ENCODE measurements at places on chromosomes 3 and 15. TPM values are rescaled to one million over a fixed set of nuclear protein-coding genes. Genes with fewer than 3 reads are reported as not detected.

The TGM5 gene
- not detected for total RNA-seq

The WDR49 gene
- 0.65 TPM for total RNA-seq

The SMAD6 gene
- 3.9 TPM for total RNA-seq

The PPARG gene
- 101 TPM for total RNA-seq

The SACM1L gene
- 22.5 TPM for total RNA-seq

The BCL2A1 gene
- not detected for total RNA-seq

The RGMA gene
- total RNA-seq: not detected

The BLM gene
- total RNA-seq: 6.6 TPM

The EIF4E3 gene
- total RNA-seq: 1.9 TPM

The ADCY5 gene
- 0.06 TPM for total RNA-seq

The TRPM1 gene
- total RNA-seq: 0.81 TPM
